ENCODE measurements at places on chromosomes 7 and 10.

DNA sequence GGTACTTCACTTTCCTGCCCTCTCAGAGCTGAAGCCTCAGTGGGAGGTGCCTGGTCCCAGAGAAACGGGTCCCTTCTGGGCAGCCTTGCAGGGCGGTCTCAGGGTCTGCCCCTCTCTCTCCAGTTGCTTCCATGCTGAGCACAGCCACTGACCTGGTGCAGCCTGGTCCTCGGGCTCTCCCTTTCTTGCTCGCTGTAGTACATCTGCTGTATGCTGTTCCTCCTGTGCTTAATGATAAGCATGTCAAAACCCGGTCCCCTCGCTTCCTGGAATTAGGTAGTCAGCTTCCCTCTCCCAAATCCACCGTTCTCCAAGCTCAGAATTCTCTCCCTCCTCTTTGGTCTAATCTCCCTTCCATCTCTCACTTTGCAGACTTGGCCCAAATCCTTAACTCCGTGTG is 11.0 kb upstream of the HPS1 start:
- DNase-seq = no peak

GRCh38 chr7:123533929-123534382 is 439 bp downstream of the IQUB start:
- no peak for DNase-seq

- DNase-seq = no peak
These were observed 1042.1 kb downstream of the TYW1 start for GRCh38 chr7:68038621-68039314.

GRCh38 chr7:19206721-19207120 is 61.5 kb upstream of the FERD3L start:
- DNase-seq = no peak

DNA sequence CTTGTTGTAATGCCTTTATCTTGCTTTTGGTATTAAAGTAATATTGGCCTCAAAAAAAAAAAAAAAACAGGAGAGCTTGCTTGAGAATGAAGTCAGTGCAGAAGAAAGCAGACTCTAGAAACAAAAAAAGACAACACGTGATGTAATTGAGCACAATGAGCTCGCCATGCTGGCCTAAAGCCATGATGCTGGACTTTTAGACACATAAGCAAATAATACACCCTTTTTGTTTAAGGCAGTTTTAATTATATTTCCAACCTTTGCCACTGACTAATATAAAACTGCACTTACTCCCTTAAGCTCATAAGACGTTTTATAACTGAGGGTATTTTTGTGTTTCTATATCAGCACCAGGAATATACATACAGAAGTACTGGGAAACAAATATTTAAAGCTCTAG is 798.3 kb downstream of the KCNMA1 start:
- DNase-seq = no peak

DNA sequence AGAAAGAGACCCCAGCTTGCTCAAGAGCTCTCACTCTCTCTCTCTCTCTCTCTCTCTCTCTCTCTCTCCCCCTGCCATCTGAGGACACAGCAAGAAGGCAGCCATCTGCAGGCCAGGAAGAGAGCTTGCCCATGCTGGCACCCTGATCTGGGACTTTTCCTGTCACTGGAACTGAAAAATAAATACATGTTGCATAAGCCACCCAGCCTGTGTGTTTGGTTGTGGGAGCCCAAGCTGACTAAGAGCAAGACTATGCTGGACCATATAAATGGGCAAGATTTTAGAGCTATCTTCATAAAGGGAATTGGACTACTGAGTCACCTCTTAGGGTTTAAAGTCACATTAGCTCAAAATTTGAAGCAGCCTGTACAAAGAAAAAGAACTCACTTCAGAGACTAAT is 98.6 kb downstream of the SLC16A9 start:
- DNase-seq = no peak

DNA sequence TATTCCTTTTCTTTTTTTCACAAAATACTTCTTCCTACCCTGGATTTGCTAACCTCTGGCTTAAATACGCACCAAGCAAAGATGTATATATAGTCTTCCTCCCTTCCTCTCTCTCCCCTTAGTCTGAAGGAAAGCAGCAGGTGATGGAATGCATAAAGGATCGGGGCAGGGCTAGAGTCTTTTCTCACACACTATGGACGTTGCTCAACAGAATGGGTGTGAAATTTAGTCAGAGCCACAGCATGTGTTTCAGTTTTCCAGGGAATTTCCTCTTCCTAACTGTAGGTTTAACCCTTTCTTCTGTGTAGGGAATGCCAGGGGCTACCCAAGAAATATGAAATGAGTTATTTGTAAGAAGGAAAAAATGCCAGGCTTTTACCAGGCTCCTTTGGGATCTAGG is 71.4 kb upstream of the NFKB2 start:
- DNase-seq = no peak

DNA sequence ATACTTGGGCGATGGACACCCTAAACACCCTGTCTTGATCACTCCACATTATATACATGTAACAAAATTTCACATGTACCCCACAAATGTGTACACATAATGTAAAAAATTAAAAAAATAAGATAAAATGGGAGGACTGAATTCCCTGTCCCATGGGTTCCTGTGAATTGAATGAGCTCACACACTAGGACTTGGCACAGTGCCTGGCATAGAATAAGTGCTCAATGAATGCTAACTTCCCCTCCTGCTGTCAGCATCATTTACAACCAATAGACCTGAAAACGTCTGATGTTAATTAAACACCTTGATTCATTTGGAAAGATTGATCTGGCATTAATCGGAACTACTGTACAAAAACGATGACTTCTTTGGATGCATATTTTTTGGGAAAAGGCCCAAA is 117.3 kb upstream of the ZNF438 start:
- DNase-seq = no peak

GRCh38 chr7:149450821-149451220 is 10.0 kb downstream of the ZNF777 start:
- DNase-seq = no peak

DNA sequence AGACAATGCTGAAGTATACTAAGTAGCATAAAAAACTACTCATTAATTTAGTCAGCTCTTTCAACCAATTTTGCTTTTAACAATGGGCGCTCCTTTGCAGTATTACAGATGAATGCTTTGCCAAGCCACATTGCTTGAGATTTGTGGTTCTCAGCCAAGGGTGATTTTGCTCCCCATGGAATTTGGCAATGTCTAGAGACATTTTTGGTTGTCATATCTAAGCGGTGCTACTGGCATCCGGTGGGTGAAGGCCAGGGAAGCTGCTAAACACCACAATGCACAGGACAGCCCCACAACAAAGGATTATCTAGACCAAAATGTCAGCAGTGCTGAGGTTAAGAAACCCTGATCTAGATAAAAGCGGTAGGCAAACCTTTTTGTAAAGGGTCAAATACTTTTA is 112.0 kb downstream of the UBE2H start:
- DNase-seq = no peak

GRCh38 chr10:95404462-95404858 is 113.7 kb upstream of the PDLIM1 start:
- DNase-seq = no peak
